ENCODE measurements at places on chromosomes 3 and 15.
A peak's percentile ranks its signal among the peaks of the same experiment; 100 is the strongest.

- DNase-seq, result no peak
These were observed 9.5 kb upstream of the ROPN1B start for GRCh38 chr3:125959317-125960065.

- peak; percentile 50 for DNase-seq
These were observed 43.2 kb downstream of the ARHGEF3 start for GRCh38 chr3:56758539-56758981.

- no peak for DNase-seq
These were observed 13.7 kb upstream of the ARIH1 start for GRCh38 chr15:72460402-72460801.

DNA sequence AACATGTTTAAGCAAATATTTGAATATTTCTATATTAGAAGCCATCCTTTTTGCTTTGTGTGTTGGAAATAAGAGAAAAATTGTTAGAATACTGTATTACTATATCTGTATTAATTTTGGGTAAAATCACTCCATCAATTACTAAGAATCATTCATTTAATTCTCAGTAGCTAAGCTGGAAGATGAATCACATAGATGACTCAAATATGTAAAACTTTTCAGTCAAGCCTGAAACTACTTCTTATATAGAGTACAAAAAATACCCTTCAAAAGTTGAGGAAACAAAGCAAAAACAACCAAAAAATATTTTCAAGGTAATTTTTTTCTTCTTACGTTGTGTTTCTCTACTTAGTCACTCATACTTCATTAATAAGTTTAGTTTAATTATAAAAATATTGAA is 205.7 kb upstream of the ROBO1 start:
- DNase-seq, result no peak

DNA sequence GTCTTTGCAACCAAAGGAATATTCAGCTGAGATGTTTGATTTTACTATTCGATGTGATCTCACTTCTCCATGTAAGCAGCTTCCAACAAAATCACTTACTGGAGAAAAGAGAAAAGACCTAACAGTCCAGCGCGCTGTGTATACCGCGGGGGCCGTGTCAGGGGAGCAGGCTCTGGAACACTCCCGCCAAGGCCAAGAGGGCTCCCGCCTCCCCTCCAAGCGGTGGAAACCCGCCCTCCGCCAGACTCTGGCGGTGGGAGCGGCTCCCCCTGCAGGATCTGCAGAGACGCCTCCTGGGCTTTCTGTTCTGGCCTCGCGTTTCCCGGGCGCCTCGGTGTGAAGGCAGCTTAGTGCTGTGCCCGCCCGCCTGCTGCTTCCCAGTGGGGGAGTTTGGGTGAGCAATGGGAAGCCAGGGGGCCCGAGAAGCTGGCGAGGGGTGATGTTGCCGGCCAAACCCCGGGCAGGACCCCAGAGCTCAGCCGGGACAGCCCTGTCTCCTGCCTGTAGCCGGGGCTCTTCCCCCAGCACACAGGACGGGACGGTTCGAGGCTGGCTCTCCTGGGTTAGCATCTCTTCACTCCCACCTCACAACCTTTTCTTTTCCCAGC is 36.3 kb downstream of the CHST14 start:
- no peak for DNase-seq

DNA sequence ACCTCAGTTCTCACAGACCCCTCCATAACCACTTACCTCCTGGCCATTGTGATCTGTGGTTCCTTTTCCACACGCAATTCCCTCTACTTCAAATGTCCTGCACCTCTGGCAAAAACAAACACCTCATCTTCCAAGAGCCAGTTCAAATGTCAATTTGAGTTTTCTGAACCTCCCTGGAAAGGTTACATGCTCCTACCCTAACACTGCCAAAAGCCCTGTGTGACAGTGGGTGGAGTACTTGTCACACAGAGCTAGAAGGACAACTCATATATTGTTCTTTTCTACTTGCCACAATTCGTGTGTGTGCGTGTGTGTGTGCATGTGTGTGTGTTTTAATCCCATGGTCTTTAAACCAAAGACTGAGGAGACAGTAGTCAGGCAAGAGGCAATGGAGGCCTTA is 331.8 kb upstream of the ARHGEF26 start:
- no peak for DNase-seq

DNA sequence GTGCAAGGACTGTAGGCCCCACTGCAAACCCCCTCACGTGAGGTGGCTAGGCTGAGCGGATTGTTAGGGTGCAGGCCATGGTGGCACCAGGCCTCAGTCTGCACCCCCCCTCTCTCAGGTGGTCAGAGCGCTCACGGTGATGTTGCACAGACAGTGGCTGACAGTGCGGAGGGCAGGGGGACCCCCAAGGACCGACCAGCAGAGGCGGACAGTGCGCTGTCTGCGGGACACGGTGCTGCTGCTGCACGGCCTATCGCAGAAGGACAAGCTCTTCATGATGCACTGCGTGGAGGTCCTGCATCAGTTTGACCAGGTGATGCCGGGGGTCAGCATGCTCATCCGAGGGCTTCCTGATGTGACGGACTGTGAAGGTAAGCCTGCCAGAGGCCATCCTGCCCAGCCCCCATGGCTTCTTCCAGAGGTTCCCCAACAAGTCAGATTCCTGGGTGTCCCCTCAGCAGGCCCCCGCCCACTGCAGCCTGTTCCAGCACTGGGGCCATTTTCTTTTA is 18.2 kb downstream of the ATRIP start:
- DNase-seq, result no peak

GRCh38 chr3:111738238-111738637 is 120.8 kb upstream of the PHLDB2 start:
- DNase-seq, result no peak

- no peak for DNase-seq
These were observed 8.8 kb downstream of the SLC6A20 start for GRCh38 chr3:45787551-45787950.

All from fibroblast of skin of left biceps (primary cell).